ENCODE measurements at places on chromosomes 11 and 22.

GRCh38 chr11:38547462-38547861, 1949.4 kb upstream of the RAG2 start:
- no peak for DNase-seq

GRCh38 chr11:134866215-134866614, 454.2 kb upstream of the B3GAT1 start:
- no peak for DNase-seq

DNA sequence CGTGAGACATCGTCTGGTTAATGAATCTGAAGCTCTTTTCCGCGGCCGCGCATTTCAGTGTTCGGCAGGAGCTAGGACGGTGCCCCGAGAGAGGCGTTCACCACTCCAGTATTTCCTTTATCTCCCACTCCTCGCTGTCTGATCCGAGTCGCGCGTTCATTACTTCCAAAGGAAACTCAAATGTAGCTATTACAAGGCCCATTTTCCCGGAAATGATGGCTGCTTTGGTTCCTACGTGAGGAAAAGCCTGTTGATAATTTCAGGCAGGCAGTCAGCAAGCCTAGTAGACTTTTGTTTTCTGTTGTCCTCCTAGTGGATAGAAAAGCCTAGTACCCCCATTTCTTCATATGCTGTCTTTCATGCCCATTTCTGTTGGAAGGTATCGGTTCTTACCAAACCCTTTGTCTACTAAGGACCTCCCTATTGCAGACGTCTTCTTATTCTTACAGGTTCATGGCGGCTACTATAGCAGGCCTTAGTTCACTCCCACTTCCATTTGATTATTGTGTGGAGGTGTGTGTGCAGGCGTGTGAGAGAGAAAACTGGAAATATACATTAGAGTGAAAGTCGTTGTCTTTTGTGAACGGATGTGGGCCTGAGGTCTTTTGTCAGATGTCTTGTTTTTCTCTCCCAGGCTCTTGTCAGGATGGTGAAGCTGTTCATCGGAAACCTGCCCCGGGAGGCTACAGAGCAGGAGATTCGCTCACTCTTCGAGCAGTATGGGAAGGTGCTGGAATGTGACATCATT, 737 bp downstream of the RBM4 start:
- DNase-seq, result no peak

GRCh38 chr11:128116885-128117284, 470.5 kb downstream of the ETS1 start:
- DNase-seq, result no peak

- no peak for DNase-seq
Observed at GRCh38 chr11:80136991-80137390, 696.2 kb upstream of the TENM4 start.

GRCh38 chr11:39268176-39268690, 2191.2 kb downstream of the LRRC4C start:
- no peak for DNase-seq

DNA sequence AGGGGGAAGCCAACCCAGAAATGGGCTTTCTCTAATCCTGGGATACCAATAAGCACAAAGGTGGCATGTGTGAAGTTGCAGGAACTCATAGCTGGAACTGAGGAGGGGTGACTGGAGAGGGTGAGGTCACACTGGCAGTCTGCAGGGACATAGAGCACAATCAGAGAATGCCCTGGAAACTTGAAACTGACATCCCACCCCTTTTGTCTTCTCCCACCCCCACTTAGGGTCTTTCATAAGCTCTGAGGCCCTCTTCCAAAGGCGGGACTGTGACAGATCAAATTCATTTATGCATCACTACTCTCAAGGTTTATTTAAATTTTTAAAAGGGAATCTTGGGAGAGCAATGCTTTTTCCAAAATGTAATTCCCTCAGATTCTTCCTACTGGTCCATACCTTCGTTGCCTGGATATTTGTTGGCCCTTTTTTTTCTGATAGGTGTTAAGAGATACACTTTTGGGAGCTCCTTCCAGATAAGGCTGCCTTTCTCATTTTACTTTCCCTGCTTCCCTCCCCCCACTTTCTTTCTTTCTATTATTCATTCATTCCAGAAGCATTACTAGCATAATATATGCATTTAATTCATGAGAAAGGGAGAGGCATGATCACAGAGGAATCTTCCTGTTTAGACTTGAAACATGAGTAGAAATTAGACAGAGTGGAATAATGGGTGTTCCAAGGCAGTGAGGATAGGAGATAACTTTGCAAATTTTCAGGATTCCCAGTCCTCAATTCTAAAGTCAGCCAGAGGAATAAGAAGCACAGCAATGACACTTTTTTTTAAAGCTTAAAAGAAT, 14.8 kb downstream of the OR51E2 start:
- DNase-seq, result no peak

All from NCI-H1694 treated with DMSO at 0.1 percent for 48 hours (cell line).